ENCODE measurements at places on chromosomes 5 and 9.

DNA sequence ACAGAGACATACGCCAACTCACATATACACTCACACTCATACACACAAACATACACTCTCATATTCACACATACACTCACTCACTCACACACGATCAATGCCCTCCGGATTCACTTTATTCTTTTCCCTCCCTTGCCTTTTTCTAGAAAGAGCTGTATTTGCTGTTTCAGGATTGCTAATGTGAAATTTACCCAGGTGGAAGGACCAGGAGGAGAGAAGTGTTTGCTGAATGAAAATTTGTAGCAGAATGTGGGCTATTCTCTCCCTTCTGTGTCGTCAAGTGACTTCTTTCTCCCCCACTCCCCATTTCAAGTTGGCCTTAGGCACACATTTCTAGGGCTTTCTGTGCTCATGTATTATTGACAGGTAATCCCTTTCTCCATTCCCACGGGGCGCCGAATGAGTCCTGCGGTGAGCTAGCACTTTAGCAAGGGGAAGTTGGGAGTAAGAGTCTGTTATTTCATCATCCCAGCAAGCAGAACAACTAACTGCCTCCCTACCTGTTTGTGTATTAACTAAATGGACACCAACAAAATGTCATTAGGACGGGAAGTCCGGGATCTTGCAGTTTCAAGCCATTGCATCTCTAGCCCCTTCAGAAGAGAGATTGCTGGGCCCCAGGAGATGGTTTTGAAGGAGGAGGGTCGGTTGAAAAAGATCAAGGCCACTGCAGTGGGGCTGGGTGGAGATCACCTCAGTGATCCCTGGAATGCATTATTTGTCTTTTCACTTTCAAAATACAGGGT lies 97.1 kb upstream of the TAF11L2 start:
- no peak for DNase-seq

DNA sequence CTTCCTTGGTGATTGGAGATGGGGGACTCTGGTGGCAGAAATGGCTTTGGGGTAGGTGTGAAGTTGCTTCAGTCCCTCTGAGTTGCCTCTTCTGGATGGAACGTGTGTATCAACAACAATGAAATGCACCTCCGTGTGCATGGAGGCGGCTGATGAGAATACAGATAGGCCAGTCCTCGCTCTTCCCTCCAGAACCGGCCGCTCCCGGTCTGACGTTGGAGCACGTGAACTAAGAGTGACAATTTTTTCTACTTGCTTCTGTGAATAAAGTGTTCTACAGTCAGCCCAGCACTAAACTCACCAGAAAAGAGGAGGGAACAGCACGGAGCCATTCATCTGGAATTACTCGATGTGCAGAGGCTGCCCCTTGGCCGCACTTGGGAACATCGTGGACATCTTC lies 90.7 kb downstream of the ANKRD33B start:
- DNase-seq, result no peak

DNA sequence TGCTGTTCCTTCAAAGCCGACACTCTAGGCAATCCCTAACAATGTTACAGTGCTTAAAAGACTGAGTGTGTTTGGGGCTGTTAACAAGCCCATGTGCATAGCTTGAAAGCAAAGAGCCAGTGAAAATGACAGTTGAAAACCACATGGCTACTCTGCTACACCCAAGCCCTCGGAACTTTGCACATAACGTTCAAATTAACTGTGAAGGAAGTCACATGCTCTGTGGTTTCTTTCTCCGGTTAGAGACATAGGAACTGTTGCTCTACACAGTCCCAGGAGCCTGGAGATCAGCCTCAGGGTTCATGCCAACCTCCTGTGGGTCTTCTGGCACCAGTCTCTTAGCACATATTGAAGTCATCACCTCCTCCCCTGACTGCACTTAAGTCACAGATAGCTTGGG lies 51.1 kb downstream of the C9orf152 start:
- no peak for DNase-seq

- DNase-seq, result no peak
Measured at GRCh38 chr9:135914921-135915320, 7.6 kb upstream of the CAMSAP1 start.

DNA sequence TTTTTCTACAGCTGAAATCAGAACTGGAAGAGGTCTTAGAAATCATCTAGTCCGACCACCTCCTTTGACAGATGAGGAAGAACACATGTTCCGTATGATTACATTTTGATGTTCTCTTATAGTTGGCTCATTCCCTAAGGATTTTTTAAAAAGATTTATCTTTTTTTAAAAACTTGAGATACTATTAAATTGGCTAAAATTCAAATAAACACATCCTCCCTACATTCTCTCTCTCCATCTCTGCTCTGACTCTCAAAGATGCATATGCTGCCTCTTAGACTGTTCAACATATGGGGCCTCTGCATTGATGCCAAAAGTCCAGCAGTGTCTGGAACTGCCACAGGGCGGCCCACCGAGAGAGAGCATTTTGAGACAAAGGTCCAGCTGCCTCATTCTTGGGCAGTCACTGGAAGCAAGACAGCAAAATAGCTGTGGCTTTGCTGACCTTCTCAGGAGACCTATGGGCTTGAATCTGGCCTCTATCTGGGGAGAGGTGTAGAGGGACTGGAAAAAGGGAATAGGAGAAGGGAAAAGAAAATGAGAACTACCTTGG lies 12.8 kb upstream of the TSSK1B start:
- DNase-seq, result peak; percentile 8

DNA sequence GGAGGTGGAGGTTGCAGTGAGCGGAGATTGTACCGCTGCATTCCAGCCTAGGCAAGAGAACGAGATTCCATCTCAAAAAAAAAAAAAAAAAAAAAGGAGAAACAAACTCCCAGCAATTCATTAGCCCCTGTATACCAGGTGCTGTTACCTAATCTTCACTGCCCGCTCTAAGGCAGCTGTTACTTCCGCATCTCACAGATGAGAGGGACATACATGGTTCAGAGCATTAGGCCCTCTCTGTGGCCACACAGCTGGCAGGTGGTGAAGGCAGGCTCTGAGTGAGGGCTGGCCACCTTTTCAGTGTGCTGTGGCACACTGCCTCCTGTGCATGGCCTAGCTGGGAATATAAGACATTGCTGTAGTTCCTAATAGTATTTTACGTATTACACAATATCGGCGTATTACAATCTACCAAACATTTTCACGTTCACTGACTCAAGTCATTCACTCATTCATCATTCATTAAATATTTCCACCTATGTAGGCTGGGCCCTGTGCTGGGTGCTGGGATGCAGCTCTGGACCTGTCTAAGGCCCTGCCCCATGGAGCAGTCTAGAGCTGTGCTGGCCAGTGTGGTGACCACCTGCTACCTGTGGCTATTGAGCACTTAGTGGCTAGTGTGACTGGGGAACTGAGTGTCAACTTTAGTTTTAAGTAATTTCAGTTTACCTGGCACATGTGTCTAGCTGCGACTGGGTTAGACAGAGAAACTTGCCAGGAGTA lies 35.8 kb downstream of the RGS3 start:
- no peak for DNase-seq

GRCh38 chr5:172322028-172322965 lies 38.7 kb upstream of the UBTD2 start:
- no peak for DNase-seq

DNA sequence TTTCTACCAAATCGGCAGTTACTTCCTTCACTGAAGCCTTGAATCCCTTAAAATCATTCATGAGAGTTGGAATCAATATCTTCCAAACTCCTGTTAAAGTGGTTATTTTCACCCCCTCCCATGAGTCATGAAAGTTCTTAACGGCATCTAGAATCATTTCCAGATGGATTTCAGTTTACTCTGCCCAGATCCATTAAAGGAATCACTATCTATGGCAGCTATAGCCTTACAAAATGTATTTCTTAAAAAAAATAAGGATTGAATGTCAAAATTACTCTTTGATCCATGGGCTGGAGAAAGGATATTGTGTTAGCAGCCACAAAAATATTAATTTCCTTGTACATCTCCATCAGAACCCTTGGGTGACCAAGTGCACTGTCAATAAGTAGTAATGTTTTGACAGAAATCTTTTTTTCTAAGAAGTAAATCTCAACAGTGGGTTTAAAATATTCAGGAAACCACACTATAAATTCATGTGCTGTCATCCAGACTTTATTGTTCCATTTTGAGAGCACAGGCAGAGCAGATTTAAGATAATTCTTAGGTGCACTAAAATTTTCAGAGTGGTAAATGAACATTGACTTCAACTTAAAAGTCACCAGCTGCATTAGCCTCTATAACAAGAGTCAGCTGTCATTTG lies 767.7 kb downstream of the DTWD2 start:
- DNase-seq, result no peak

DNA sequence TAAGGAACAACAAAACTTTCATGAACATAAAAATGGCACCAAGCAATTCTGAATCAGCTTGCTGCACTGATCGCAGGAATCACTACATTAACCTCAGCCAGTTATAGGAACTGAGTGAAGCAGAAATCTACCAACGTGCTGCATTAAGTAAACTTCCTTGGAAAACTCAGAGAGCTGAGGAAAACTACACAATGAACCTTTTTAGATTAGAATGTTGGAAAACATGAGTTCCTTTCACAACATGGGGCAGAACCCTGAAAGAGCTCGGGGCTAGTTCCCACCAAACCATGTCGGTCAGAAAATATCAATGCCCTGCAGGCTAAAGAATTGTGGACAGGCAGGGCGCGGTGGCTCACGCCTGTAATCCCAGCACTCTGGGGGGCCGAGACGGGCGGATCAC lies 19.4 kb downstream of the ALDH7A1 start:
- DNase-seq, result no peak

DNA sequence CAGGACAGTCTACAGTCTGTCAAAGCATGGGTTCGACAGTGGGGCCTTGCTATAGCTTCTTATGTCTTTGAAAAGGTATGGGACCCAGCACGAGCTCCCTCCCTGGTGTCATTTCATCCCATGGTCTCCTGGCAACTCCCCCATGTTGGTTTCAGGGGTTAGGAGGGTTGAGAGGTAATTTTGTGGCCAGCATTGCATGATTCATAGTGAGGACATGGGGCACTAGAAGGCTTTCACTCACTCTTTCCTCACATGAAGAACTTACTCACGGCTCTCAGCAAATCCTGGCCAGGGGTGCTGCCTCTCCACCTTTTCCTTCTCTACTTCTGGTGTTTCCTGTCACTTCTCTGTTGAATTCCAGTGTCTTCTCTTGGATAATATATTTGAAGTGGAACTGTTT lies 134.7 kb upstream of the TNPO1 start:
- no peak for DNase-seq

GRCh38 chr5:13831351-13831750 lies 113.1 kb downstream of the DNAH5 start:
- DNase-seq, result peak; percentile 24

- peak; percentile 8 for DNase-seq
Measured at GRCh38 chr9:90546200-90546599, 96.4 kb downstream of the DIRAS2 start.

GRCh38 chr9:90311811-90312210 lies 330.8 kb downstream of the DIRAS2 start:
- no peak for DNase-seq

GRCh38 chr9:34430843-34431437 lies 27.4 kb downstream of the FAM219A start:
- DNase-seq, result peak; percentile 24

- DNase-seq, result no peak
Measured at GRCh38 chr9:37239224-37239859, 119.0 kb downstream of the ZCCHC7 start.

Data from HTR-8/SVneo (cell line).